ENCODE measurements at places on chromosomes 13 and 19.
A peak's percentile ranks its signal among the peaks of the same experiment; 100 is the strongest.

GRCh38 chr13:70388935-70389334 is 280.7 kb upstream of the KLHL1 start:
- DNase-seq = no peak

- no peak for DNase-seq
Observed at GRCh38 chr13:95763601-95764000, 86.7 kb downstream of the DNAJC3 start.

- no peak for DNase-seq
Observed at GRCh38 chr19:2109046-2109864, 12.5 kb downstream of the IZUMO4 start.

GRCh38 chr19:35902870-35903475 is 644 bp downstream of the HCST start:
- DNase-seq = no peak

- no peak for DNase-seq
Observed at GRCh38 chr13:45838171-45838745, 13.3 kb downstream of the SIAH3 start.

GRCh38 chr19:34134190-34135053 is 37.9 kb upstream of the LSM14A start:
- peak; percentile 92 for DNase-seq

DNA sequence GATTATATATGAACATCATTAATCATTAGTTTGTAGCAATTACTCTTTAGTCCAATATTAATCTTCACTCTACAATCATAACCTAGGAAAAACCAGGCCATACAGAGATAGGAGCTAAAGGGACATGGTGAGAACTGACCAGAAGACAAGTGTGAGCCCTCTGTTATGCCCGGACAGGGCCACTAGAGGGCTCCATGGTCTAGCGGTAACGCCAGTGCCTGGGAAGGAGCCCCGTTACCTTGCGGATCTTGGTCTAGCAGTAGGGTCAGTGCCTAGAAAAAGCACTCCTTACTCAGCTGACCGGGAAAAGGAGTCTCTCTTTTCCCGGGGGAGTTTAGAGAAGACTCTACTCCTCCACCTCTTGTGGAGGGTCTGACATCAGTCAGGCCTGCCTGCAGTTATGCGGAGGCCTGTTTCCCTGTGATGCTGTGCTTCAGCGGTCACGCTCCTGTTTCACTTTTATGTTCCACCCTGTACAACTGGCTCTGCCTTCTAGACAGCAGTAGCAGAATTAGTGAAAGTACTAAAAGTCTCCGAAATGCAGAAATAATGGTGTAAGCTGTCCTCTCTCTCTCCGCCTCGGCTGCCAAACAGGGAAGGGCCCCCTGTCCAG is 13.8 kb downstream of the OR7D4 start:
- peak; percentile 76 for DNase-seq

DNA sequence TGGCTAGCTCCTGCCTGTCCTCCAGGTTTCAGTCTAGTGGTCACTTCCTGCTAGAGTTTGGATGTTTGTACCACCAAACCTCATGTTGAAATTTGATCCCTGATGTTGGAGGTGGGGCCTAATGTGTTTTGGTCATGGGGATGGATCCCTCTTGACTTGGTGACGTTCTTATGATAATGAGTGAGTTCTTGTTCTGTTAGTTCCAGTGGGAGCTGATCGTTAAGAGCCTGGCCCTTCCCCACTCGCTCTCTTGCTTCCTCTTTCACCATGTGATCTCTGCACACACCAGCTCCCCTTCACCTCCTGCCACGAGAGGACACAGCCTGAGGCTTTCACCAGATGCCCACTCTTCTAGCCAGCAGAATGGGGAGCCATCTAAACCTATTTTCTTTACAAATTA is 86.8 kb upstream of the SCEL start:
- no peak for DNase-seq

GRCh38 chr19:40703029-40703755 is 12.7 kb upstream of the NUMBL start:
- no peak for DNase-seq

DNA sequence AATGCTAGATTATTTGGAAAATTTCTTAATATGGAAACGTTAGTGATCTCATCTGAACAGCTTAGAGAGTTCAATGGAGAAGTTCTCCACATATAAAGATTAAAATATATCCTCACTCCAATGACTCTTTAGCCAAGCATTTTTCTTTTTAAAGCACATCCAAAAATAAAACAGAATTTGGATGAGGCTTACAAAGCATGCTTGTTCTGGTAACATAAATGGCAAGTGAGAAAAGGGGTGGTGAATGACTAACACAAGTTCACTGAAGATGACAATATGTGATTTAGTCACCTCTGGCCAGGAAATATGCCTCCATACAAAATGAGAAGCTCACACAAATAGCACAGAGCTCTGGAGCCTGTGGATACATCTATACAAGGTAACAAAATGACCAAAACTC is 253.0 kb downstream of the PCDH20 start:
- DNase-seq = no peak

DNA sequence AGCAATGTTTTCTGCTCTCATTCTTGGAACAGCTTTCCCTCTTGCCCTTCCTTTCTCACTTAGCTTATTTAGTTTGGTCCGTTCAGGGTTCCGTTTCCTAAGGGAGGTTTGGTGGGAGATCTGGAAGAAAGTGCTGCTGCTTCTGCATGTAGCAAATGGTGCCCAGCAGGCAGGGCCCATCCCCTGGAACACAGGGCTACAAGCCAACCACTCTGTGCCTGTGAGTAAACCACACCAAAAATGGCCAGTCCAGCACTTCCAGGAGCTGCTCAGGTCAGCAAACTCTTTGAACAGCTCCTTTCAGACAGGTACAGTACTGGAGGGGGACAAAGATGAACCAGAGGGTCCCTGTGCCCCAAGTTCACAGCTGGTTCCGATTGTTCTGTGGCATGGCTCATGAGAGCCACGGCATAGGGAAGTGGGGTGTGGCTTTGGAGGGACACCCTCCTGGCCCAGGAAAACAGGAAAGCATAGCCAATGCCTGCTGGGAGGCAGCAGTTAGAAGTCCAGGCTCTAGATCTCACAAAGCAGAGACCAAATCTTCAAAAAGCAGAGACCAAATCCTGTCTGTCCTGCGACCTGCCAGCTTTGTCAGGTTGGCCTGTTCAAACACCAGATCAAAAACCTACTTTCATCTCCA is 39.5 kb downstream of the FAM124A start:
- DNase-seq = no peak

- no peak for DNase-seq
Observed at GRCh38 chr13:53460796-53461195, 432.2 kb downstream of the OLFM4 start.

GRCh38 chr19:952049-952679 is 26.3 kb downstream of the ARID3A start:
- no peak for DNase-seq

GRCh38 chr19:30123611-30124010 is 181.6 kb downstream of the URI1 start:
- no peak for DNase-seq

GRCh38 chr13:39385621-39386231 is 217.3 kb downstream of the LHFPL6 start:
- no peak for DNase-seq

- peak; percentile 69 for DNase-seq
Observed at GRCh38 chr19:34985249-34986022, 14.7 kb upstream of the GRAMD1A start.

- no peak for DNase-seq
Observed at GRCh38 chr19:55253842-55254624, 4.8 kb downstream of the PPP6R1 start.

- no peak for DNase-seq
Observed at GRCh38 chr19:15641901-15642491, 1.3 kb downstream of the CYP4F3 start.

DNA sequence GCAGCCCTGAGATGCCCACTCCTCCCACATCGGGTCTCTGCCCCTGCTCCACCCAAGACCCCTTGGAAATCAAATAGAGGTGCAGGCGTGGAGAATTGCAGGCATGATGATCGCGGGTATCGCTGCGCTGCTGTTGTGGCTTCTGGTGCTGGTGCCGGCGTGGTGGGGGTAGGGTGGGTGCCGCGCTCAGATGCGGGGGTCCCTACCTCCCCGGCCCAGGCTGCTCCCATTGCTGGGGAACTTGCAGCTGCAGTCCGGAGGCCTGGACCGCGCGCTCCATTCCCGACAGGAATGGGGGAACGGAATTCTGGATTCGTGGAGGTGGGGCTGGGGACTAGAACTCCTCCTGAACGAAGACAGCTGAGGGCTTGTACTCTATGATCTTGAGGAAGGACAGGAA is 20.4 kb downstream of the CYP2F1 start:
- no peak for DNase-seq

DNA sequence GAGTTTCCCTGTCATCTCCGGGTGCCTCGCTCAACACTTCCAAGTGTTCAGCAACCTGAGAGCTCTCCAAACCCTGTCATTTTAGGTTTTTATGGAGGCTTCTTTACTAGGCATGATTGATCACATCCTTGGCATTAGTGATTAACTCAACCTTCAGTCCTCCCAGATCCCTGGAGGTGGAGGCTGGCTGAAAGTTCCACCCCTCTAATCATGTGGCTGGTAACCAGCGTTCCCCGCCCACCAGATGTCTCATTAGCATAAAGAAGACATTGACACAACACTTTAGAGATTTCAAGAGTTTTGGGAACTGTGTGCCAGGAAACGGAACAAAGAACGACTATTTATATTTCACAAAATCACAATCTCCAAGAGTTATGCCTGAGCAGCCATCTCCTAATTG is 71.1 kb upstream of the RGCC start:
- no peak for DNase-seq

DNA sequence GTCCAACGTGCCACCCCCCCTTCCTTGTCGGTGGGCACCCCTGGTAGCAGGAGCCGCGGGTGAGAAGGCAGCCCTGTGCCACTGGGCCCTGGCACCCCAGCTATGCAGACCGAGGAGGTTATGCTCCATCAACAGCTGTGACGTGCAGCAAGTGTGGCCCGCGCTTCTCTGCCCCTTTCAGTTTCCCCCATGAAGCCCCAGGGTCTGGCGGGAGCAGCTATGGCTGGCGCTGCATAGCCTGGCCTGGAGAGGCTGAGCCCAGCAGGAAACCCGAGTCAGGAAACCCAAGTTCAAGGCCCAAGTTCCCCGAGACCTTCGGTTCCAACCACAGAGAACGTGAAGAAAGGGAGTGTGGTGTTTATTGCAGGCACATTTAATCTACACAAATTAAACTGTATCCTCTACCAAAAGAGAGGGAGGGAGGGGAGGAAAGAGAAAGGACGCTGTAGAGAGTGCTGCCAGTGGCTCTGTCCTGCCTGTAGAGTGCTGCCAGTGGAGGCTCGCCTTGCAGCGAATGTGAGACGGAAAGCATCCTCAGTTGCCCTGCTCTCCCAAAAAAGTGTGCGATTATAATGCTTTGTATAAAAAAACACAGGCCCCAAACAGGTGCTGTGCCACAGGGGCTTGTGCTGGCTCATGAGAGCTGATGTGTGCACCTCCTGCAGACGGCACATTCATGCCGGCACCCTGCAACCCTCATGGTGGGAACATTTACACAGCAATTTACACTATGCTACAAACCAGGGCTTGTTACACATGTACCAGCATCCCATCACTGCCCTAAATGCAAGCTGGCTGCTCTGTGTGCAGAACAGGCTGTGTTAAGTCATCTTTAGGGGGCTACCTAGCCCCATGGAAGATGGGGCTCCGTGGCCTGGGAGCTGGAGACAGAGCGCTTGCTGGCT is 16.3 kb downstream of the POP4 start:
- no peak for DNase-seq

GRCh38 chr13:99277629-99278028 is 19.4 kb upstream of the GPR18 start:
- DNase-seq = no peak

DNA sequence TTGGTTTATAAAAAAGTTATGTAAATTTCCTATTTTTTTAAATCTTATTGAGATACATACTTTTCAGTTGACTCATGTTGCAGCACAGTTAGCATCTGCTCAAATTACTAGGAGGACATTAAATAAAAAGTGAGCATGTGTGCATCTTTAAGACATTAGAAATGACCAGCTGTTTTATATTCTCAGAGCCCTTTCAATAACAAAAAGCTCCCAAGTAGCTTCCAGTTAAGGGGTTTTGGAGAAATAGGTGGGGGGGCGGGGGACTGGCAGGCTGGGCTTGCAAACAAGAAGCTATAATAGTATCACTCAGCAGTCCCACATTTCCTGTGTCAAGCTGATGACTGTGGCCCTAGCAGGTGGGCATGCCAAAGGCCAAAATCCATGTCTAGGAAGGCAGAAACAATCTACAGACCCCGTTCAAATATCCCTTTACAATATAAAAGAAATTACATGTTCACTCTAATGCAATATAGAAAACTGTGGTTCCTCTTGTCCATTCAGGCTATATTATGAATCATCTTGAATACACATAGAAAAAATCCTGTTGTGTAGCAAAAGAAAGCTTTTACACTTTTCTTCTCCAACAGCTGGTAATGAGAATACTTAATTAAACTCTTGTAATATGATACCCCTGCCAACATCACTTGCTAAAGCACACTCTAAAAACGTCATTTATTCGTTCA is 1713.2 kb upstream of the SLC10A2 start:
- no peak for DNase-seq

- no peak for DNase-seq
Observed at GRCh38 chr19:7856109-7856591, 18.0 kb downstream of the PRR36 start.

- no peak for DNase-seq
Observed at GRCh38 chr13:35449821-35450220, 26.7 kb downstream of the MAB21L1 start.

GRCh38 chr13:86986448-86986847 is 684.7 kb upstream of the SLITRK5 start:
- no peak for DNase-seq

DNA sequence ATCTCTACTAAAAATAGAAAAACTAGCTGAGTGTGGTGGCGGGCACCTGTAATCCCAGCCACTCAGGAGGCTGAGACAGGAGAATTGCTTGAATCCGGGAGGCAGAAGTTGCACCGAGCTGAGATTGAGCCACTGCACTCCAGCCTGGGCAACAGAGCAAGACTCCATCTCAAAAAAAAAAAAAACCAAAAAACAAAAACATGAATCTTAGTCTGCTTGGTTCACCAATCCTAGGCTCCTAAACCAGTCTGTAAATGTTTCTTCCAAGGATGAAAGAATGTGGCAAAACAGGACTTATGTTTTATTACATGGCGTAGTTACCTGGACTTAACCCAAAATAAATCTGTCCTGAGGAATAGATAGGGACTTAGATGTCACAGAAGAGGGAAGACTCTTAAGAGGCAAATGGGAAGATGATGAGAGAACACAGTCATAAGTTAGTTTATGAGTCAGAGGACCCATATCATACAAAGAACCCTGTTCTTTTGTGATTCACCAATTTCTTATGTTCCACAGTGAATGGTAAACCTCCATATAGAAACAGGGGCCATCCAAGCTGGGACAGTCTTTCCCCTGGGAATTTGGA is 6.9 kb upstream of the FBXL3 start:
- DNase-seq = no peak

DNA sequence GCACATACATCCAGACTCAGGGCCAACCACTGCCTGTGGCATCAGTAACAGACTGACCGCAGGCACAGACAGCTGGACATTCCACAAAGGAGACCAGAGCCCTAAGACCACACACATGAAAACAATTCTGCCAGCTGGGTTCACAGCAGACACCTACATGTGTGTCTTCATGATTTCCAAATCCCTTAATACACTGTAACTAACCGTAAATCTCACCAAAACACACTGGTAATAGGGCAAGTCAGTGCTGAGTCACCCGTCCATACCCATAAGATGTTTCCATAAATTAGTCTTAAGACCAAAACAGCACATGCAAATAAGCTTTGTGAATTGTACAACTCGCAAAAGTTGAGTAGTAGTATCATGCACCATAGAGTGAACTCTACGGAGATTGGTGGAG is 65.4 kb downstream of the TUBGCP3 start:
- DNase-seq = no peak

Data from right forelimb (tissue), 1 donor.